Stimulated activated CD4-positive, alpha-beta T cell treated with anti-CD3 and anti-CD28 coated beads, Interleukin-1b, Interleukin-23, amount 100 ng/mL, for 48 hours (primary cell): ENCODE measurements at places on chromosomes 1 and 21.

DNA sequence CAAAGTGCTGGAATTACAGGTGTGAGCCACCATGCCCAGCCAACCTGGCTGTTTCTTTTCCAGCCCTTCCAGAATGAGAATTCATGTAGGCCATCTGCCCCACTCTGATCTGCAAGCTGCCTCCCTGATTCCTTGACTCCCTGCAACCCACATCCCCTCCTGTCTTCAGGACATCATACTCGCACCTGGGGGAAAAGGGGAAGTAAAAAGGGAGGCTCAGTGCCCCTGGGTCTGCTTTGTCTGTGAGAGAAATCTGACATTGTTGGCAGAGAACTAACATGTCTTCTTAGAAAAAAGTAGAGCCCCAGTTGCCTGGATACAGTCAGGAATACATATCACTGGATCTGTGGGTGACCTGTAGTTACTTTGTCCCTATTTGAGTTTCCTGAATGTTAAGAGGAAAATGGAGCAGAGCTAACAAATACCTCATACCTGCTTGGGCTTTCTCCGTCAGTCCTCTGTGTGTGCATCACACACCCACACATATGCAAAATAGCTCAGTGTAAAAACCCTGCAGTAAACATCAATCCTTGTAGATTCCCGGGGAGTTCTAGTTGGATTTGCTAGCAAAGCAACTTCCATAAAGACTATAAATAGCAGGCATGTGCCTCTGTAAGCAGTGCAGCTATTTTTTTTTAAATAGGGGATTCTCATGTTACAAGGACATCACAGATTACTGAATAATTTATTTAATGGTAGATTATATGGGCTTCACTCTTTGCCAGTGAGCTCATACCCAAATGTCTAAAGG lies 62.9 kb downstream of the TEX35 start:
- DNase-seq, result no peak

- DNase-seq, result no peak
Observed at GRCh38 chr21:21286170-21286798, 288.1 kb downstream of the NCAM2 start.

DNA sequence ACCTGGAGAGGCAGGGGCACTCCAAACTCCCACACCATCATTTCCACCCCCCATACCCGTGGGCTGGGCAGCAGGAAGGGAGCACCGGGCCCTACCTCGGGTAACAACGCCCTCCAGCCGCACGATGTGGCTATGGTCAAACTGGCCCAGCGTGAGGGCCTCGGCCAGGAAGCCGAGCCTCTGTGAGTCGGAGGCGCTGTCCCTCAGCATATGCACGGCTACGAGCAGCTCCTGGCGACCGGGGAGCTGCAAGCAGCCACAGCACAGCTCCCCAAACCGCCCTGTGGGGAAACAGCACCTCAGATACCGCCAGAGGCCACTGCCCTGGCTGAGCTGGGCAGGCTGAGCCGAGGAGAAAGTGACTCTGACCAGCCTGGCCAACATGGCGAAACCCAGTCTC lies 29.2 kb downstream of the CDCA8 start:
- DNase-seq, result no peak

- DNase-seq, result no peak
Observed at GRCh38 chr1:1081311-1082238, 7.5 kb upstream of the RNF223 start.

- no peak for DNase-seq
Observed at GRCh38 chr1:19776287-19776686, 23.4 kb downstream of the TMCO4 start.

GRCh38 chr1:12619792-12620487 lies 1.9 kb upstream of the DHRS3 start:
- DNase-seq, result peak; percentile 75

- no peak for DNase-seq
Observed at GRCh38 chr1:200316148-200316803, 93.6 kb downstream of the ZNF281 start.

- no peak for DNase-seq
Observed at GRCh38 chr1:86646256-86646655, 58.1 kb upstream of the SH3GLB1 start.

GRCh38 chr1:113983391-113983790 lies 4.1 kb downstream of the OLFML3 start:
- DNase-seq, result no peak

GRCh38 chr1:91148641-91149069 lies 126.8 kb upstream of the ZNF644 start:
- no peak for DNase-seq

DNA sequence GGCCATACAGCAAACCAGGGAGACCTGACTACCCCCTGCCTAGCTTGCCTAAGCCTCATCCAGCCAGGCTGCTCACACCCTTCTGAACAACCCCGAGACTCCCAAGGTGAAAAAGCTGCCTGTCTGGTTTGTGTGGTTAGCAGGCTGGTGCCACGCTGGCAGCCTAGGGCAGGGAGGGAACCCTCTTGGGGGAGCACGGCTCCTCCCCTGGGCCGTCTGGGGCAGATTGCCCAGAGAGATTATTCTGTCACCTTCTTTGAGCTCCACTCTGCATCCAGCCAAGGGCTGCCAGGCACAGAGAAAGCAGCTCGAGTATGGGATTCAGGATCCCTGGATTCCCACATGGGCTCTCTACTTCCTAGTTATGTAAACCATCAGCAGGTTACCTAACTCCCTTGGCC lies 27.5 kb upstream of the TCEA3 start:
- no peak for DNase-seq

DNA sequence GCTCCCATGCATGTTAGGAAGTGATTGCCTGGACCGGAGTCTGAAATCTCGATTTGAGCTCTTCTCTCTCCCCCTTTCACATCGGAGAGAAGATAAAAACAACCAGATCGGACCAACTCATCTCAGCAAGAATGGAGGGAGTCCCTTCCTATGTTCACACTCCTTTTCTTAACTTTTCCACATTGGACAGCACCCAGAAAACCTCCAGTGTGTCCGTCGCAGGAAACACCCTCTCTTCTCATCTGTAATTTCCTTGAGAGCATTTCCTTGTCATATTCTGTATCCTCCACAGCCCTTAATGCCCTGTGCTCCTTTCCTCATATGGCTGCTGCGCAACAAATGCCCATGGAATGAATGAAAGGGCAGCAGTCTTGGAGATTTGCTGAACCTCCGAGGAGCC lies 1.5 kb upstream of the TDRD10 start:
- DNase-seq, result no peak
